ENCODE measurements at places on chromosomes 12 and 14.

GRCh38 chr14:69986336-69986735, 107.1 kb downstream of the SMOC1 start:
- DNase-seq = no peak

GRCh38 chr12:92509156-92509738, 193.5 kb upstream of the PLEKHG7 start:
- no peak for DNase-seq

DNA sequence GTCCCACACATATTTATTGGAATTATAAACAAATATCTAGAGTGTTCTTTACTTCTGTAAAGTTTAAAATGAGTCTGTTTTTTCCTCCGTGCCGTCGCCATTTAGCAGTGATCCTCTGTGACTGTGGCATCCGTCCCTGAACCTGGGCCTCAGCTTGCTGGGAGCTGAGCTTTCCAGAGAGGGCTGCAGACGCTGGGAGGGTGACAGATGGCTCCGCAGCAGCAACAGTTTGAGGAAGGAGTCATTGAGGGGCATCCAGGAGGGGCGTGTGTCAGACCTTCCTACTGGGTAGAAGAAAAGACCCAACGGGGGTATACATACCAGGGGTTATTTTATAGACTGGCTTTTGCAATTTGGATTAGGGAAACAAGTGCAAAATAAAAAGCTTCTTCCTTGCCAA, 47.9 kb downstream of the NEUROD4 start:
- no peak for DNase-seq

DNA sequence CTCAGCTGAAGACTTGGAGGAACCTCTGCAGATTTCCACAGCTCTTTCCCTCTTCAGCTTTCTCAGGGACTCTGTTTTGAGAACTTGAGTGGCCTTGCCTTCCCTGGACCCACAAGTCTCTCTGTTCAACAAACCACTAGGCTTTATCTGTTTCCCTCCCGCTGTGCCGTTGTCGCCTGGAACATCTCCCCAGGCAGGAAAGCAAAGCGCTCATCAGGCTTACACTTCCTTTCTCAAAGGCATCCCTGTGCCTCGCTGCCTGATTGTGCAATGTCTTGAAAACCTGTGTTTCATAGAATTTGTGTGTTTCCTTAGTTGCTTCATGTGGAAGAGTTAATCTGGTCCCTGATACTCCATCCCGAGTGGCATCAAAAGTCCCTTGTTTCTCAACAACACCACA, 64.1 kb downstream of the PPM1A start:
- DNase-seq = no peak

GRCh38 chr14:76834241-76834661, 8.0 kb downstream of the LRRC74A start:
- no peak for DNase-seq

Data from esophagus squamous epithelium (tissue), 5 donors.